ENCODE measurements at places on chromosomes 6 and 20.
A peak's percentile ranks its signal among the peaks of the same experiment; 100 is the strongest.

DNA sequence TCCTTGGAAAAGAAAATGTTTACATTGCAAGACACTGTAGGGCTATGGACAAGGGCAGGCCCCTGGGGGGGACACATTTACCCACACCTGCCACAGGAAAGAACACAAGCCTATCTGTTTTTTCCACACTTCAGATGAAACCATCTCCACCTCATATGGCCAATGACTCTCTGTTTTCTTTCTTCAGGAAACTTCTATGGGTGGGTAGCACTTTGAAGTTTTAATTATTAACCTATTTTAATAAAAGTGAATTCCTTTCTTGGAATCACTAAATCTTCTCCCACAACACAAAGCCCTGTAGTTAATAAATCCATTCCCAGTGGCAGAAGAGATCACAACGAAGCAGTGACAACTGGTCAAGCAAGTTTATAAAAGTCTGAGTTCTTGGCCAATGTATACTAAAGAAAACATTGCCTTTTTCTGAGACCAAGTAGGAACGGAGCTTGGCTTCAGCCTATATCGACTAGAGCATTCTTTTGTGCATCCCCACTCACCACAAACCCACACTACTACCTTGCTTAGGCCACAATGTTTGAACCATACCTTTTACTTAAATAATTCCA lies 125.1 kb upstream of the CARMIL1 start:
- DNase-seq: no peak

DNA sequence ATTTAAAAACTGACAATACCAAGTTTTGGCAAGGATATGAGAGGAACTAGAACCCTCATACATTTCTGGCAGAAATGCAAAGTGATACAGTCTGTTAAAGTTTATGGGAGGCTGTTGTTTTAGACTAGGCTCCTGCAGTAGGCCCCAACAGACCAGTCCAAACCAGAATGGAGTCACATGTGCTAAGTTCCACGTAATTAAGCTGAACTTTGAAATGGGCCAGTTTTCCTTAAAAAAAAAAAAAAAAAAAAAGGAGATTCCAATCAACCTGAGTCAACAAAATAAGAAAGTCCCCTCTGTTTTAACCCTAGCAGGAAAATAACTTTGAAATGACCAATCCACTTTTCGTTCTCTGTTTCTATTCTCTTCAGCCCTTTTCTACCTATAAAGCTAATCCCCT lies 26.5 kb downstream of the IL17F start:
- no peak for DNase-seq

DNA sequence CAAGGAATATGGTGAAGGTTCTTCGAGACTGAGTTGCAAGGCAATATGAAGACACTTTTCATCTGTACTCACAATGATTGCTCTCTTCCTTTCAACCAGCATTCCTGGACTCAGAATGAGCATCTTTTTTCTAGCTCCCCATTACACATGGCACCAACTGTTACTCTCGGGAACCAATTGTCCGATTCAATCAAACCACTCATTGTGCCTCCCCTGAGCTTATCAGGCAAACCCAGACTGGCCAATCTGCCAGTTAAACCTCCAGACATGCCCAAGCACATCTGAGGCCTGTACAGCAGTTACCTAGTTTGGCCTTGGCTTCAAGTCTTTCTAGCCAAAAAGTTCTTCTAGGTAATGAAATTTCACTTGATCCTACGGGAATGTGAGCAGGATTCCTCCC lies 164.1 kb downstream of the ID4 start:
- no peak for DNase-seq

GRCh38 chr6:69974193-69974592 lies 107.8 kb downstream of the COL19A1 start:
- DNase-seq: no peak

- peak; percentile 95 for DNase-seq
These were observed 22.6 kb upstream of the RIN2 start for GRCh38 chr20:19735446-19735845.

DNA sequence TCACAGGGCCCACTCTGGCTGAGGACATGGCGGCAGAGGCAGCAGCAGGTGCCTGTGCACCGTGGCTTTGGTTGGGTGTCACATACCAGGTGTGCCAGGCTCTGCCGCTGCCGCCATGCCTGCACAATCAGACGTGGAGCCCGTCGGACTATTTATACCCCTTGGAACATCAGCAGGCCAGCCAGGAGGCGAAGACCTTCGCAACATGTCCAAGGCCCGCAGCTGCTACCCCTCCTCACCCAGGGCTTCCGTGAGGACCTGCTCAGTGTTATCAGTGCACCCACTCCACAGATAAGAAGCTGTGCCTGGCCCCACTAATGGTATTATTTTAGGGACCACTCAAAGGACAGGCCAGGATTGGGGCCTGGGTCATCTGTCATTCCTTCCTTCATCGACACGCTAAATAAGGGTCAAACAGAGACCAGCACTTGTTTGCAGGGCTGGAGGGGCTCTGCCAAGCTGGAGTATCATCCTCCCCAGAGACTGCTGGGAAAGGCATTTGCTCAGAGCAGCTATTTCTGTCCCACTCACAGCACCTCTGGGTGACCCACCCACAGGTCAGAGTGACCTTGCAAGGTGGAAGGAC lies 109.2 kb downstream of the BMP7 start:
- DNase-seq: no peak

DNA sequence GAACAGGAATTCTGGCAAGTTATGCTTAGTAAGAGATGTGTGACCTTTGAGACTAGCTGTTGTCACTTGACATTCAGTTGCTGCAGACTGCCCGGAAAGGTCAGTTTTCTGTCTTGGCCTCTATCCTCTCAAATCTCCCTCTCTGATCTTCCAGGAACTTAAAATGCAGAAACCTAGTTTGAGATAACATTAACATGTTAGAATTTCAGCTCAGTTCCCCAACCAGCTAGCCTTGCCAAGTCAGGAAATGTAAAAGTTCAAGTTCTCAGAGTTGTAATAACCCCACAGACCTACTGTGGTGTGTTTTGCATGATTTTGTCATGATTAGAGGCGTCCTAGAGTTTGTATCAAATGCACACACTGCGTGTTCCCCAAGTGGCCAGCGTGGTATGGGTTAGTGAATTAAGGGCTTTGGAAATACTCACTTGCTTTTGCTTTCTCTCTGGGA lies 46.6 kb downstream of the DUSP22 start:
- no peak for DNase-seq

DNA sequence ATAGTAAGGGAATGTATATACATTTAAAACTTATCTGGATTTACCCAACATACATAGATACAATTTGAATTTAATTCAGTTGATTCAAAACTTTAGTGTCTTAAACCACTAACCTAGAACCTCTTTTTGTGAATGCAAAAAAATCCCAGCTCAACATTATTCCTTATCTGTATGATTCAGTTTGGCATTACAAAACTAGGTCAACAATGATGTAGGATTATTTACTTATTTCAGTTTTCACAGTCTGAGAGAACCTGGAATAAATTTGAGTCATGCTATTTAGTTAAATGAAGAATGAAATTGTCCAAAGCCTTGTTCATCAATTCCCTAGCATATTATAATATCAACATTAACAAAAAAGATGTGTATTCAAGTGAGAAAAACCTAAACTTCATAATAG lies 7.4 kb upstream of the PLCB1 start:
- DNase-seq: no peak

GRCh38 chr6:106749609-106750008 lies 120.2 kb downstream of the QRSL1 start:
- DNase-seq: no peak

DNA sequence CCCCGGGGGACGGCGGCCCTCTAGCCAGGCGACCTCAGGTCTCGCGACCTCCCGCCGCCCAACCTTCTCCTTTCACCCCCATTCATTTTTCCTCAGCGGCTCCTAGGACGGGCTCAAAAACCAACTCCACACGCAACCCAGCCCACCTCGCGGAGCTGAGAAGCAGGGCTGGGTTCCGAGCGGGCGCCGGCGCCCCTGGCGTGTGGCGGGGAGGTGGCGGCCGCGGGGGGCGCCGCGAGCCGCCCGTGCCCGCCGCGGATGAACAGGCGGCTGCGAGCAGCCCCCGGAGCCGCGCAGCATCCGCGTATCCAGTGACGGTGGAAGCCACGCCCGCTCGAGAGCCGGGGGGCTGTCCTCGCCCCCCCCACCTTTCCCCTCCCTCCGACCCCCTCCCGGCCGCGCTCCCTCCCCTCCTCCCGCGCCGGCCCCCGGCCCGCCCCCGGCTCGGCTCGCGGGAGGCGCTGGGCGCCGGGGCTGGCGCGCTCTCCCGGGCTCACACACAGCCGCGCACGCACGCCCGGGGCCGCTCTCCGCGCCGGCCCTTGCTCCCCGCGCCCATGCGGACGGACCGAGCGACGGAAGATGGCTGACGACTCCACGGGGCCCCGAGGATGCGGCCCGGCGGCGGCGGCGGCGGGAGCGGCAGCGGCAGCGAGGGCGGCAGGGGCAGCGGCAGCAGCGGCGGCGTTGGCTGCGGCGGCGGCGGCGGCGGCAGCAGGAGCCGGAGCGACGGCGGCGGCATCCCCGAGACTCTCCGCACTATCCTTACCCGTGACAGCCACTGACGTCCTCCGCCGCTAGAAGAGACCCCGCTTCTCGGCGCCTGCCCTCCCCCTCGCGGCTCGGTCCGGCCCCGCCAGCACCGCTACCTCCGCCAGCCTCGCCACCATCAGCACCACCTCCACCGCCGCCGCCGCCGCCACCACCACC lies at the start of gene SOBP:
TSS of gene SOBP (plus strand) at position 482 of the 930 bp plus-strand sequence. CDS start 500 bp downstream, outside the sequence.
- peak; percentile 72 for DNase-seq

GRCh38 chr20:59015812-59016711 lies 3.2 kb upstream of the TUBB1 start:
- DNase-seq: no peak

- DNase-seq: no peak
These were observed 169.9 kb downstream of the CD24 start for GRCh38 chr6:106804346-106805335.

GRCh38 chr6:53130569-53131290 lies 17.9 kb downstream of the GCM1 start:
- no peak for DNase-seq

DNA sequence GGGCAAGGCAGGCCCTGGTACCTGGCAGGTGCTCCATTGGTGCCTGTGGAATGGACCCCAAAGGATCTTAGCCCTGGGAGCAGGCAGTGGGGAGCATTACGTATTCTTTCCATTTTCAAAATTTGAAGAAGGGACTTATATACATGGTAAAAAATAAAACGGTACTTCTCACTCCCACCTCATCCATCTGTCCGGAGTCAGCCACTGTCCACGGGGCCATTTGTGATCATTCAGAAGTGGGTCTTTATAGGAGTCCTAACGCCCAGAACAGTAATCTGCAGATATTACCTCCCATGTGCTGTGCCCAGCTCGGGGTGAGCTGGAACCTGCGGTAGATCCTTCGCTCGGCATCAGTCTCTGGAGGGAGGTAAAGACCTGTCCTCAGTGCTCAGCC lies 110.4 kb downstream of the SYCP2 start:
- DNase-seq: no peak

DNA sequence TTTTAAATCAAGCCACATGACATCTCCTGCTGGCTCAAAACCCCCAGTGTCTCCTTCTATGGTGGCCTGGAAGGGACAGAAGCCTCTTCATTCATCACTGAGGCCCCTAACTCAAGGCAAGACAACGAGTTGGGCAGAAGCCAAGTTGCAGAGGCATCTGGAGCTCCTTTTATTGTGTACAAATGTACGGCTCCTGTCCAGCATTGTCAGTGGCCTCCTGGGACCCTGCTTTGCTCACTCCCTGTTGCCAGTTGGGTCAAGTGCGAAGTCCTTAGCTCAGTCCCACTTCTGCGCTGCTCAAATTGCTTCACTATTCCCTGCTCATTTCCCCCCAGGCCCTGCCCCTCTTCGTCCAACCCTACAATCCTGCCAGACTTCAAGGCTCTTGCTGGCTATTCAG lies 181.2 kb upstream of the PMEPA1 start:
- no peak for DNase-seq

All from NB4 (cell line).